ENCODE measurements at places on chromosomes 13 and 19. TPM values are rescaled to one million over a fixed set of nuclear protein-coding genes. Genes with fewer than 3 reads are reported as not detected.

The ZNF382 gene
- 10.9 TPM for polyA plus RNA-seq

The RAB4B gene
- 8.8 TPM for polyA plus RNA-seq

The UBL5 gene
- 265 TPM for polyA plus RNA-seq

The SPACA6 gene
- 21.0 TPM for polyA plus RNA-seq

The ERFL gene
- 0.15 TPM for polyA plus RNA-seq

The ENOX1 gene
- polyA plus RNA-seq: 8.8 TPM

The PSG1 gene
- polyA plus RNA-seq: not detected

The SKA3 gene
- 18.5 TPM for polyA plus RNA-seq

DNA sequence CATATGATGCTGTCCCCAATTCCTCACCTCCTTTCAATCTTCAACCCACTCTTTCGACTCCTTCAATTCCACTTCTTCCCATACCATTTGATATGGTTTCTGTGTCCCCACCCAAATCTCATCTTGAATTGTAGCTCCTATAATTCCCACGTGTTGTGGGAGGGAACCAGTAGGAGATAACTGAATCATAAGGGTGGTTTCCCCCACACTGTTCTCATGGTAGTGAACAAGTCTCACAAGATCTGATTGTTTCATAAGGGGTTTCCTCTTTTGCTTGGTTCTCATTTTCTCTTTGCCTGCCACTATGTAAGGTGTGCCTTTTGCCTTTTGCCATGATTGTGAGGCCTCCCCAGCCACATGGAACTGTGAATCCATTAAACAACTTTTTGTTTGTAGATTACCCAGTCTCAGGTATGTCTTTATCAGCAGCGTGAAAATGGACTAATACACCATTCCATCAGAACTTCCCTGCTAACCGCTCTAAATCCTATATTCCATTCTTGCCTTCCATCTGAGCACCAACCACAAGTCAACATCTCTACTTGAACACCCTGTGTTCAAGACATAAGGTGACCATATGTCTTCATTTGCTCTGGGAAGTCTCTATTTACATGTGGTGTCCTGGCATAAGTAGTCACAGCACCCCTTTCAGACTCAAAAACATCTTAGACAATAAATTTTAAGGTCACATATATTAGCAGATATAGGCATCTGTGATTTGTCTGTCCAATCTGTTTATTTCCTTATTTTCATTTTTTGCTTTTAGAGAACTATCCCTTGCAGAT, 122.9 kb downstream of the TSHZ3 start:
- no peak for DNase-seq

- DNase-seq: peak; percentile 91
These were observed 15.9 kb downstream of the TICAM1 start for GRCh38 chr19:4815426-4816201.

- no peak for DNase-seq
These were observed 688 bp downstream of the ZNF606 start for GRCh38 chr19:58001895-58002369.

DNA sequence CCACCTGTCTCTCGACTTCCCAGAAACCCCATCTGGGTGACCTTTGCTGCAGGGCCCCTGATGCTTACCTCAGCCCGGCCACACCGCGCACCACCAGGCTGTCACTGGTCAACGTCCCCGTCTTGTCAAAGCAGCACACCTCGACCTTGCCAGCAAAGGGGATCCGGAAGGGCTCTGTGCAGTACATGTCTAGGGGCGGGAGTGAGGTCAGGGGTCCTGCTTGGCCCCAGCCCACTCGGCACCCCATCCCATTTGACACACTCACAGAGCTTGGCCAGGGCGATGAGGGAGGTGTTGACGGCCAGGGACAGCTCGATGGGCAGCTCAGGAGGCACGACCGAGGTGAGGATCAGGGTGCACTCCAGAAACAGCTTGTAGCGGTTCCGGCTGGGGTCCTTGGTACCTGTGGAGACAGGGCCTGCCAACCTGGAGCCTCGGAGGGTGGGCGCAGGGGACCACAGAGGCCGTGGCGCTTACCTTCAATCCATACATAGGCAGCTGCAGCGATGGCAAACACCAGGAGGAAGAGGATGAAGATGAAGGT, 8.4 kb downstream of the ATP13A1 start:
- DNase-seq: no peak

DNA sequence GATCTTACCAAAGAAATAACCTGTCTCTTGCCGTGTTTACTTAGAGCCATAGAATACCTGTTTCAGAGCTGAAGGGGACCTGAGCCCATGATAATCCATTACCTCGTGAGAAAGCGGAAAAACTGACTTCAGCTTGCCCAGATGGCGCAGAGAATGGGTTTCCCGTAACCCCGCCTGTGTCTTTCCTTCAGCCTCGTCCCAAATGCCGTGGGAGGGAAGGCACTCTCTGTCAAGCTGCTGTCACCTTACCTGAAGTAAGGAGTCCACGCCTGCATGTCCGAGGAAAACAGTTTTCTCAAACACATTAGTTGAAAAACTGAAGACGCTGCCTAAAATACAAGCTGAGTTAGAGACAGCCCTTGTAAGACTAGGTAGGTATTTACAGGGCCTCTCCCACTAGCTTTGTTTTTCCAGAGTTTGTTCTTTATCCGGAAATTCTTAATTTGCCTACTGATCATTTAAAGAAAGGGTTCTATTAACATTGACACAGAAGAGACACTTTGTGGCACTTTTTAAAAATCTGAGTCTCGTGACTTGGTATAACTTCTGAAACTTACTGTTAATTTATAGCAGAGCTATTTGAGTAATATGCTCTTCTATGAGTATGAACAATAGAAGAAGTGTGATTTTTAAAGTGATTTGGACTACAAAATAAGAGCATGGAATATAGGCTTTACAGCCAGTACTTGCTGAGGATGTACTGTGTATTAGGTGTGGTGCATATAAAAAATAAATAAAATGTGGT, 1.3 kb upstream of the INTS6 start:
- peak; percentile 32 for DNase-seq

DNA sequence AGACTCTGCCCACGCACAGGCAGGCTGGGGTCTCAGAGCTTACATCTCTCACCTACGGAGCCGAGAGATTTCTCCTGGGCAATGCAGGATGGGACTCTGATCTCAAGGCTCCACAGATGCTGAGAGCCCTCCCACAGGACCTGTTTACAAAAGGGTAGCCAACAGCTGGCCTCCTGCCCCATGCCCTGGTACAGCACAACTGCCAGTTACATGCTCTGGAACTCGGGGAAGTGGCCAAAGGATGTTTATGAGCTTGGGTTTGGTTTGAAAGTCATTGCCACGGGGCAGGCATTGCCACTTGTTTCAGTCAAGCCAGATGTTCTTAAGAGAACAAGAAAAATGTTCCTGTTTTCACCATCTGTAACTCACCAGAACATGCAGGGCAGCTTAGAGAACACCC, 3.5 kb downstream of the DHRS12 start:
- DNase-seq: no peak

DNA sequence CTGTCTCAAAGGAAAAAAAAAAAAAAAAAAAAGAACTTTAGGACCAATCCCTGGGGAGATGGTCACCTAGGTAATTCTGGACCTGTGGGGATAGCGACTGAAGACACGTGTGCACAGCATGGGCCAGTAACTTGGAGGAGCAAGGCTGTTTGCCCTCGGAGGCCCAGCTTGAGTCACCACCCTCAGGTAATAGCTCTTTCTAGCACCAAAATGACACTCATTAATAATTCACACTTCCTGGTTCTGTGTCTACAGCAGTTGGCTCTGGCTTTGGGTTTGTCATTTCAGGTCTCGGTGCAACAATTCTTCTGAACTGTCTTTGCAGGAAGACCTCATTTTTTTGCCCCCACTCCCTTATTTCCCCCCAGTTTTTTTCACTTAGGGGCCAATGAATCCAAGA, 3.9 kb upstream of the ATP11A start:
- no peak for DNase-seq

DNA sequence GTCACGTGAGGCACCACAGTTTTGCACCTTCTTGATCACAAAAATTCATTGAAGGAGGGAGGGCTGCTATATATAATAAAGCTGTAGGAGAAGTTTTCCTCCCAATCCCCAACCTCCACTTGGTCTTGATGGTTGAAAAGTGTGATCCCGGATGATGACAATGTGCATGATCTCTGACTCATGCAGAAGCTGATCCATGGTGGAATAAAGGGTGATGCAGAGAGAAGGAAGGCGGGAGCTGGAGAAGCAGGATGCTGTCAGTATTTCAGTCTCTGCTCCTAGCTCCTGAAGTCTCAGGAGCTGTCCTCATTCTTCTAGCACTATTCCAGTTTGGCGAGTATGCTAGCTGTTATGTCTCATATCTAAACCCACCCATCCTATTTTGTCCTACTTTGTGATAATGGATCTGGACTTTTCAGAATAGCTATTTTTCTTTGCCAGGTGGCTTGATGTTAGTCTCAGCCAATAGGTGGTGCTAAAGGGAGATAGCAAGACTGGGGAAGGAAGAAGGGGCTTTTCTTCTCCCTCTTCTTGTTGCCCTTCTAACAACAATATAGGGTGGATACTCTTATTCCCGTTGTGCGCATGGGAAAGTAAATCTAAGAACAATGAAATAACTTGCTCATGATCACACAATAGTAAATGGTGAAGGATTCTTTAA, 65.6 kb upstream of the HTR2A start:
- no peak for DNase-seq

GRCh38 chr19:23070353-23071146, 46.3 kb upstream of the ZNF730 start:
- peak; percentile 51 for DNase-seq

DNA sequence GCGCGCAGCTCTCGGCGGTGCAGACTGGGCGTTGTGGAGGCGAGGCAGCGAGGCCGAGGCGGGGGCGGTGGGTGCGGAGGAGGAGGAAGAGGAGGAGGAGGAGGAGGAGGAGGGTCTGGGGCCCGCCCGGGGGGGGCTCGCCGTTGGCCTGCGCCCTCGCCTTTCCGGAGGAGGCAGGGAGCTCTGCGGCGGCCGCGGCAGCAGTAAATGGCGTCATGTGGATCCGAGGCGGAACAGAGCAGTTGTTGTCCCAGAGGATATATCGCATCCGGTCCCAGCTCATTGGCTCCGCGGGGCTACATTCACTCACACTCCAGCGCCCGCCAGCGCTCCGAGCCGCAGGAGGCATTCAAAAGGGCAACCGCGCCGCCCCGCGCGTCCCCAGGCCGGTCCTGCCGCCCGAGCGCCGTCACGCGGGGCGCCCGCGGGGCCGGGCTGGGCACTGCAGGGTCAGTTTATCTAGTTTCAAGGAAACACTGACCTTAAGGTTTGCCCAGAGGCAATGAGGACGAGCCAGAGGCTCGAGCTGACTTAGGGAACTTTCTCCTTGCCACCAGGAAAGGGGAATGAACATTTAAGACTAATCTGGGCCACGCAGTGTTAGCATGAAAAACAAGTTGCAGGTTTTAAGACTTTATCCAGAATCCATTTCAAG, at the start of gene SPRY2:
SPRY2 (minus strand) TSS at position 26 of the 655 bp plus-strand sequence. CDS start 3,421 bp downstream, outside the sequence.
- DNase-seq: peak; percentile 93

- no peak for DNase-seq
These were observed 70.8 kb upstream of the GPR12 start for GRCh38 chr13:26831336-26831908.

DNA sequence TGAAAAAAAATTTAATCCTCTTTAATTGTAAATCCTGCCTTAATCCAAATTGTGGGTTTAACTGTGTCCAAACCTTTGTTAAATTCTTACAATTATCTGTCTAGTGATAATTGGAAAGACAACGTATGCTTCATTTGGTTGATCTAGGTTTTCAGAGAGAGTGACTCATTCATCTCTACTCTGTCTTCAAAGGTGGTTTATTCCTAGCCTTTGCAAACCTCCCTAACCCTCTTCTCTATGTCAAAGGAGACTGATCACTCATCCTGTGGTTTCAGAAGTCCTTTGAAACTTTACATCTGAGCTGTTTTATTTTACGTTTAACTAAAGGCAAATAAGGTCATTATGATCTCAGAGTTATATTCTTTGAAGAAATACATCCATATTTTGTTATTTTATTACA, 8.8 kb upstream of the OXGR1 start:
- DNase-seq: no peak

DNA sequence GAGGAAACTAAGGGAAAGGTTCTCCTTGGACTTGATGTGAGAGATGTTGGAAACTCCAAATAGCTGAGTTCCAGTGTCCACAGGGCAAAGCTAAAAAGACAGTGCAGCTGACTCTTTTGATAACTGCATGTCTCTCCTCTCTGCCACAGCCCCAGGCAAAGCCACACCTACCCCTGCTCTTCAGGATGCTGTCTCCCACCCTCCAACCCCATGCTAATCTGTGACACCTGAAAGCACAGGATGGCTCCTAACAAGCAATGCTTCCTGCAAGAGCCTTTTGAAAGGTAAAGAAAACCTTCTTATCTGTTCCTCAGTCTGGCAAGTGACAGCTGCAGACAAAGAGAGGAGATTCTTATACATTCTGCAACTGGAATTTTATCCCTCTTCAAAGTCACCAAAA, 14.5 kb downstream of the SLC46A3 start:
- DNase-seq: no peak

- no peak for DNase-seq
These were observed 2.0 kb upstream of the UBA2 start for GRCh38 chr19:34426096-34426661.
